ENCODE measurements at places on chromosomes 12 and 14. TPM values are rescaled to one million over a fixed set of nuclear protein-coding genes. Genes with fewer than 3 reads are reported as not detected.

DNA sequence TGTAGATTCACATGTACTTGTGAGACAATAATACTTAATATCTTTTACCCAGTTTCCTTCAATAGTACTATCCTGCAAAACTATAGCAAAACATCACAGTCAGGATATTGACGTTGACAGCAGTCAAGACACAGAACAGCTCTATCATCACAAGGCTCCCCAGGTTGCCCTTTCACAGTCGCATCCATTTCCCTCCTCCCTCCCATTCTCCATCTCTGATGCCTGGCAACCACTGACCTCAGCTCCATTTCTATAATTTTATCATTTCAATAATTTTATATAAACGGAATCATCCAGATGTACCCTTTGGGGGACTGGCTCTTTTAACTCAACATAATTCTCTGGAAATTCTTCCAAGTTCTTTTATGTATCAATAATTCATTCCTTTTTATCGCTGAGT is 81.5 kb downstream of the PLXNC1 start:
- no peak for DNase-seq

DNA sequence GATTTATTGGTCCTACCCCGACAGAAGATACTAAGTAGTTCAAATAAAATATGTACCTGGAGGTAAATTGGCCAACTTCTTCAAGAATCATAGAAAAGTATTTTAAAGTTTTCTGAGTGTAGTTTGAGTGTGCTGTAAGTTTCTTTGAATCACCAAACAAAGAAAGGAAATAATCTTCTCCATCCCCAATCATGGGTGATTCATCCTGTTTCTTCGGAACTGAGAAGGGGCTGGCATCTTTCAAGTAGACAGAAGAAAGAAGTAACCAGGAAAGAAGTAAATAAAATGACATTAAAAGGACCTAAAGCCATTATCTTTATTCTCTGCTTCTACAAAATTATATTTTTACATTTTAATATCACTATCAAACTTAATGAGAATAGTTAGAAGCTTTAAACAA is 6.8 kb downstream of the LMNTD1 start:
- no peak for DNase-seq

GRCh38 chr14:85281921-85282320 is 248.0 kb upstream of the FLRT2 start:
- DNase-seq = no peak

DNA sequence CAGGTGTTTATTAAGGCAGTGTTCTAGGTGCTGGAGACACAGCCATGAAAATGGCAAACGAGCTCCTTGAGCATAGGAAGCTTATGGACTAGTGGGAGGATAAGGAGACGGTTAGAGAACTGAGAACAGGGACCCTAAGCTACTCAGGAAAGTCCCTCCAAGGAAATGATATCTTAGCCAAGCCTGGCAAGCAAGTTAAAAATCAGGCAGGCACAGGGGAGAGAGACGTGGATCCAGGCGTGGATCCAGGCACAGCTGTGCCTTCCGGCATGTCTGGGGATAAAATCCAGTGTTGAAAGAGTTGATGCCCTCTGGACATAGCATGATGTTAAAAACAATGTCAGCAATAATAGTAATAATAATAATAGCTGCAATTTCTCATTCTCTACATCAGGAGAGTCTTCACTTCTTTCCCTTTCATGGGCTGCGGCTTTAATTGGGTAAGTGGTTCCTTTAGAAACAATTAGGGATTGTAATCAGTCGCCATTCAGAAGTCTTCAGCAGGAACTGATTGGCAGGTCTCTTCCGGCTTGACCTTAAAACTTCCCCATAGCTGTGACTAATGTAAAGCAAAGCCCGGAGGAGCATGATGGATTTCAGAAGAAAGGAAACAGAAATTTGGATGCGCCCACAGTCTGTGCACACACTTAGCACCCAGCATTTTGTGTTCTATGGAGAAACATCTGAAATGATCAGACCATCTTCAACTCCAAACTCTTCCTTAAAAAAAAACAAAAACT is 230.2 kb downstream of the SLC41A2 start:
- no peak for DNase-seq

- no peak for DNase-seq
These were observed 376.9 kb downstream of the GALC start for GRCh38 chr14:87615822-87616679.

DNA sequence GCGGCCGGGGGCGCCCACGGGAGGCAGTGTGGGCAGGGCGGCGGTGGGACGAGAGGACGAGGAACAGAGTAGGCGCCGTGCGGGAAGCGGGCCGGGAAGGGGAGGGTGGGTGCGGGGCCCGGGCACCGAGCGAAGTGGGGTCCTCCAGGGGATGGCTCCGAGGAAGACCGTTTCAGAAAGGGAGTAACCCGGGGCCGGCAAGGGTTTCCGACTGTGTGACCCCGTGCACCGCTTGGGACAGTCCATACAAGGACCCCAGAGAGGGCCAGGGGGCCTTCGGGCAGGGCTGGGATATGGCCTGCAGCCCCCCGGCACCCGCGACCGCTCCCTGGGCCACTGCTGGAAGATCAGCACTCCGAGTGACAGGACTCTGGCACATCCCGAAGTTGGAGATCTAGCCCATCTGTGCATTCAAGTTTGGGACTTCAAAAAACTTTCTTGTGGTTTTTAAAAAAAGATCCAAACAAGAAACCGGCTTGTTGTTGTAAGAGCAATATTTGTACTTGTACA is 448 bp downstream of the TSPAN9 start:
- DNase-seq = no peak

GRCh38 chr12:124732275-124733075 is 131.2 kb downstream of the SCARB1 start:
- DNase-seq = no peak

- DNase-seq = no peak
These were observed 161.6 kb upstream of the HIF1A start for GRCh38 chr14:61533513-61534255.

- DNase-seq = peak; percentile 35
These were observed 52.0 kb upstream of the ITPR2 start for GRCh38 chr12:26884765-26885576.

GRCh38 chr12:16553457-16553856 is 52.5 kb downstream of the LMO3 start:
- DNase-seq = no peak

DNA sequence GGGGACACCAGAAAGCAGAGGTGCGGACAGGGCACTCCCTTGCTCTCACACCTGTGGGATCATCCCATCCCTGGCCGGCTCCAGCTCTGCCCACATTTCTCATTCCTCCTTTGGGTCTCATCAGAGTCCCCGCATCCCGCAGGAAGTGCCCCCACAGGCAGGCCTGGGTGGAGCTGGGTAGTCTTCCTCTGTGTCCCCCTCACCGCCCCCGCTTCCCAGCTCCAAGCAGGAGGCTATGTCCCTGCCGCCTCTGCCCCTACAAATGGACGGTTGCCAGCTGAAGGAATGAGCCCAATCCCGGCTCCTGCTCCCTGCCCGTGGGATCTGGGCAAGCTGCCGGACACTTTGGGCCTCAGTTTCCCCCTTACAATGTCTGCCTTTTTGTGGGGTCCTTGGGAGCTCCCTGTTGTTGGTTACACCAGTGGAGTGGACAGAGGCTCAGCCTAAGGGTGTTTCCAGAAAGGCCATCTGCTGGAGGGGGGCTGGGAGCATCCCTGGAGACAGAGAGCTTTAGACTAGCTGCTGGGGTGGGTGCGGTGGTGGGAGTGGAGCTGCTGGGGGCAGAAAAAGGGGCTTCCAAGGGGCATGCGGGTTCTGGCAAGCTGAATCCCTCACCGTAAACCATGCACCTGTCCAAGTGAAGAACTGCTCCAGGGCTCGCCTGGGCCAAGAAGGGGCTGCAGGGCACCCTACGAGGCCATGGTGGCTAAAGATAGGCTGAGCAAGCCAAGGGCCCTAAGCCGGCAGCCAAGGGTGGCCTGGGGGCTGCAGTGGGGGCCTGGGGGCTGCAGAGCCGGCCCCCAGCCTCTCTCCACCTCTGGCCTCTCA is 7.9 kb upstream of the GPR132 start:
- no peak for DNase-seq

DNA sequence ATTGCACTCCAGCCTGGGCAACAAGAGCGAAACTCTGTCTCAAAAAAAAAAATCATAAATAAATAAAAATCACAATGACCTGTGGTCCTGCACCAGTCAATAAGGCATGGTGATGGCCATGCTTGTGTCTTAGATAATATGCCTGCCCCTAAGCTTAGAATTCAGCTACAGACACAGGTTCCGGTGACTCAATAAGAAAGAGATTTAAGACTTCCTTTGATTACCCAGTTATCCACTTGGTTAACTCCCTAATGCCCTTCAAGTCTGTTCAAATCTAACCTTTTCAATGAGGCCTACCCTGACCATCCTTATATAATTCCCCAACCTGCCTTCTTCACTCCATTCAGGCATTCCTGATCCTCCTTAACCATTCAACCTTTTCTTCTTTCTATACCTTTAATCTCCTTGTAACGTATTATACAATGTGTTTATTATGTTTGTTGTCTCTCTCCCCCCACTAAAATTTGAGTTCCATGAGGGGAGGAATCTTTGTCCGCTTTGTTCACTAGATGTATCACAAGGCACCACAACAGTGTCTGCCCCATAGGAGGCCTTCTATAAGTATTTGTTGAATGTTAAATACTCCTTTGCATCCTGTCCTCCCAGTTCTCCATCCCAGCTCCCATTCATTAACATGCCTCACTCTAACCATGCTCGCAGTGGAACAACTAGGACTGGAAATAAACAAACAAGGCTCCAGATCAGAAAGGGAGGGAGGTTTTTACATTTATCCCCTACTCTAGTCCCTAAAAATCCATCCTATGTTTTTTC is 8.9 kb downstream of the MAP4K5 start:
- DNase-seq = no peak

- DNase-seq = no peak
These were observed 19.9 kb downstream of the FUT8 start for GRCh38 chr14:65432361-65432948.

DNA sequence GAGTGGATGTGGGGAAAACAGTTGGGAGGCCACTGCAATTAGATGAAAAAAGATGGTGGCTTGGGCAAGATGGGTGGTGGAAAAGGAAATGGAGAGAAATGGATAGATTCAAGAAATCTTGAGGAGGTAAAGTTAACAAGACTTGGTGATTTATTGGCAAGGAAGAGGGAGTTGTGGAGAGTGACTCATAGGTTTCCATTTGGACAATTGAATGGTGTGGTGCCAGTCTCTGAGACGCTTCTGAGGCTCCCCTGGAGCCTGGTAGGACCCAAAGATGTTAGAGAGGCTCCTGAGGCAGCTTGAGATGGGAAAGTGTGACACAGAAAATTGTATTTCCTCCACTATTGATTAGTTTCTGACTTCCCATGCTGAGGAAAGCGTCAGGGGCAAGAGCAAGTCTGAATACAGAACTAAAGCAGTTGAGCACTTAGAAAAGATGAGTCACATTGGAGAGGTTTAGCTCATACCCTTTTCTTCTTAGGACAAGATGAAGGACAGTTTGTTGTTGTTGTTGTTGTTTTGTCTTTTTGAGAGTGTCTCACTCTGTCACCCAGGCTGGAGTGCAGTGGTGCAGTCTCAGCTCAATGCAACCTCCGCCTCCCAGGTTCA is 4.5 kb downstream of the PRPF40B start:
- DNase-seq = no peak

DNA sequence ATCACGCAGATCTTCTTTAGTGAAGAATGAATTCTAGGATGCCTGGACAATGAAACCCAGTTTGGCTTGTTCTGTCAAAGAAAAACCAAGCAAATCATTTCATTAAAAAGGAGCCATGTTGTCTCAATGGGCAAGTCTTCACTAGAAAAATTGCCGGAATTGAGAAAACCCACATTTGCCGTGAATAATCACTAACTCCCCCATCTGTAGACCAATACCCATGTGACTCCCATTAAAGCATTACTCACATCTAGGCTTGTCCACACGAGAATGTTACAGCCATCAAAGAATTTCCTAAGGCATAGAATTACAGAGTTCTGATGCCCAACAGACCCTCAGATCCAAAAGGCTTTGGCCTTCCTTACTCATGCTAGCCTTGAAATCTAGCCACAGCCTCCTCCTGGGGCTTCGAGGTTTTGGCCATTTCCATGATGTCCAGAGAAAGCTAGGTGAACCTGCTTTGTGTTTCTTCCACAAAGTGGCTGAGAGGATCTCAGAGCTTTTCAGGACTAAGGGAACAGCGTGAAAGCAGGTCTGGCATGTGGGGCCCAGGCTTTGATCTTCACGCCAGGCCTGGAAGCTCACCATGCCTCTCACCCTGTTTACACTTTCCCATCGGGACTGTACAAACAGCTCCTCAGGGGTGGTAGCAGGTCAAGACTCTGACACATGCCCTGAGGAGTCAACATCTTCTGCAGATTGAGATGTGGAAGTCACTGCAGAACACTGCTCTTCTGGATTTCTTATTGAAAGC is 12.1 kb downstream of the SLC7A8 start:
- DNase-seq = no peak

- no peak for DNase-seq
These were observed 150.9 kb downstream of the TTLL5 start for GRCh38 chr14:75811872-75812499.

DNA sequence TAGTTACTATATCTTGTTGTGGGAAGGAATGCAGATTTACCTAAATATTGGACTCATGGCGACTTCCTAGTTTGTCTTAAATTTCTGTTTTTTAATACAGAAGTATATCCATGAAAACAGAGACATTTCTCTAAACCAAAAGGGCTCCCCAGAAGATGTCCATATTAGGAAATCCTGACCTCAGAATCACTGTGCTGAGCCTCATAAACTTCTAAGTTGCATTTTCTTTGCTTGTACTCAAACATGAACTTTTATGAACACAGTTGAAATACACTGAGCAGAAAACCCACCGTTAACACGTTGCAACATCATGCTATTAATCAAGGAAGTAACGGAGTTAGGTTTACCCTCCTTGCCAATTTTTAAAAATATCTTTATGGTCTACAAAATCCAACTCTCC is 42.9 kb upstream of the NR2C1 start:
- DNase-seq = no peak

DNA sequence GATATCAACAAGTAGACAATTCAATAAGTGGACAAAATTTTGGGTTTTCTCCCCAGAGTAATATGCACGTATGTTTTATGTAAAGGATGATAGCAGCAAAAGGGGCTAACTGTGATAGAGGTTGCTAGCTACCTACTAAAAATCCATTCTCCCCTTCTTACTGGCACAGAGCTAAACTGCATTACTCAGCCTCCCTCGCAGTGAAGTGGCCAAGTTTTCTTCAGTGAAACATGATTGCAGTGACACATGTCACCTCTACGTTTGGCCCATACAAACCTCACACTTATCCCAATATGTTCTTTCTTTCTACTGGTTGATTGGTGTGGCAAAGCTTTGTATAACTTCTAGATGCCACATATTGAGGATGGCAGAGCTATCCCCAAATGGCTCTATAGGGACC is 34.3 kb downstream of the GPR65 start:
- no peak for DNase-seq

The CRY1 gene
- total RNA-seq = 21.8 TPM

The IFNG-AS1 gene
- total RNA-seq = not detected

The RBMS2 gene
- total RNA-seq = 37.2 TPM

The KRT6B gene
- total RNA-seq = not detected

The LALBA gene
- not detected for total RNA-seq

The SOX5 gene
- 1.0 TPM for total RNA-seq

The ADCK1 gene
- total RNA-seq = 6.4 TPM

The HOXC12 gene
- not detected for total RNA-seq

The KRT73 gene
- total RNA-seq = not detected

The NRIP2 gene
- total RNA-seq = not detected

The TXNRD1 gene
- total RNA-seq = 78.7 TPM

The DCAF4 gene
- 45.8 TPM for total RNA-seq
